ENCODE measurements at places on chromosomes 7 and 10.

- no peak for DNase-seq
Observed at GRCh38 chr10:98340261-98340939, 72.4 kb upstream of the LOXL4 start.

GRCh38 chr7:31029251-31030042 lies 22.7 kb upstream of the ADCYAP1R1 start:
- DNase-seq = no peak

DNA sequence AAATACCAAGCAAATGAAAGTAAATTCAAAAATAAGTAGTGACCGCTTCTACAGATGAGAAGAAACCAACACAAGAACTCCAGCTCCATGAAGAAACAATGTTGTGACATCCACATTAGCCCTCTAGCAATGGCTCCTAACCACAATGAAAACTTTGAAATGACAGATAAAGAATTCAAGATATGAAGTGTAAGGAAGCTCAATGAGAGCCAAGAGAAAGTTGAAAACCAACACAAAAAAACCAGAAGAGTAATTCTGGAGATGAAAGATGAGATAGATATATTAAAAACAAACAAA lies 68.2 kb upstream of the DDC start:
- DNase-seq = no peak

- no peak for DNase-seq
Observed at GRCh38 chr7:112487457-112488263, 6.9 kb downstream of the LSMEM1 start.

GRCh38 chr7:148507787-148508186 lies 82.8 kb upstream of the C7orf33 start:
- no peak for DNase-seq

- no peak for DNase-seq
Observed at GRCh38 chr7:2641406-2642393, 9.9 kb downstream of the TTYH3 start.

GRCh38 chr10:92627845-92628480 lies 35.0 kb downstream of the KIF11 start:
- DNase-seq = no peak

- DNase-seq = no peak
Observed at GRCh38 chr10:128390596-128390995, 264.4 kb upstream of the MKI67 start.

GRCh38 chr7:77991656-77992055 lies 193.1 kb downstream of the PHTF2 start:
- DNase-seq = no peak

DNA sequence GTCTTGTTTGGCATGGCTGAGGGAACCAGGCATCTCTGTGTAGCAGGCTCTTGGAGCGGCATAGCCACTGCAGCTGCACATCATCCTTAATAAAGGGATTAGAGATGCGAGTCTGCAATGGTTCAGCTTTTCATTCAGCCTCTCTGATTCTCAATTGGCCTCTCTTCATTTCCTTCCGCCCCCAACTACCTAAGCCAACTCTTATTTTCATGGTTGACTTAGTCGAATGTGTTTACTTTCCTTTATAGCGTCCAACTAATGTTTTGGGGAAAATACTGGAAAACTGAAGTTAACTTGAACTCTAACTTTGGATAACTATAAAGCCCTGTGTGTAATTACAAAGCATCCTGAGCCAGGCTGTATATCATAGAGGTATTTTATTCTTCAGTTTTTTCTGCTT lies 202.2 kb upstream of the KIAA1217 start:
- DNase-seq = no peak

- peak; percentile 93 for DNase-seq
Observed at GRCh38 chr7:83267141-83267631, 104.5 kb upstream of the PCLO start.

GRCh38 chr10:132258423-132258822 lies 49.3 kb downstream of the STK32C start:
- DNase-seq = no peak

- DNase-seq = no peak
Observed at GRCh38 chr10:59016043-59016442, 160.4 kb upstream of the PHYHIPL start.

DNA sequence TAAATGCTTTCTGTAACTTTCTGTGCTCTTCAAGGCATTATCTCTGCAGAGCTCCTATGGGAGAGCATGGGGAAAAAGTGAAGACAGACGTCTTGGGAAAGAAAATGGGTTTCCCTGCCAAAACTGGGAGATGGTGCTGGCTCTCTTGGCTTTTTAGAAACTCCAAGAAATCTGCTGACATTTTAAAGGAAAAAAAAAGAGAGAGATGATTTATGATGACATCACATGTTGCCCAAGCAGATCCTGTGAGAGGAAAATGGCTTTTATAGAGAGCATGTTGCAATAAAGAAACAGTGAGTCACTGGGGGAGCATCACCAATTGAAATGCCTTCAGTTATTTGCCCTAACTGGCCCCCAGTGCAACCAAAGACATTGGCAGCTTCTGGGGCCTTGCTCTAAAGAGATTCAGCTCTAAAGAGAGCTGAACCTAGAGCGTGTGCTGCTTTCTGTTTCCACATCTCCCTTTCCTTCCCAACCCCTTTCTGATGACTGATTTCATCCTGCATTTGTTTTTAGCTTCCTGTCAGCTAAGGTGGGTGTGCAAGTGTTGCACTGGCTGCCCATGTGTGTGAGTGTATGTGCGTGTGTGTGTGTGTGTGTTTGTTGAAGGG lies 37.7 kb downstream of the LRMDA start:
- DNase-seq = no peak

- no peak for DNase-seq
Observed at GRCh38 chr7:41882745-41883420, 180.0 kb upstream of the INHBA start.

DNA sequence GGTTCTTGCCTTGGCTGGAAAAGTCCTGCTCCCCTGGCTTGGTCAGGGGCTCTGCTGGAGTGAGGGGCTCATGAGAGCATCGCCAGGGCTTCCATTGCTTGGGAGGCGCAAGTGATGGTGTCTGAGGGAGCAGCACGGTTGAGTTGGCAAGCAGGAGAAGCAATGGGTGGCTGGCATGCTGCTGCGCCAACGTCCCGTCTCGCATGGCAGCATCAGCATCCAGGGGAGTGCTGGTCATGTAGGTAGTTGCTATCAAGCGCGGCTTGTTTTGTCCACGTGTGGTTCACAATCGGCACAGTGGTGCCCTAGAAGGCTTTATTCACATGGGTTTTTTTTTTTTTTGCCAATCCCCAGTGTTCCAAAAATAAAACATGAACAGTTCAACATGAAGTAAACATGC lies 3.8 kb downstream of the PYROXD2 start:
- no peak for DNase-seq

GRCh38 chr10:69616358-69616757 lies 13.7 kb upstream of the FAM241B start:
- DNase-seq = no peak

GRCh38 chr10:52870562-52870961 lies 98.0 kb upstream of the MBL2 start:
- DNase-seq = no peak

DNA sequence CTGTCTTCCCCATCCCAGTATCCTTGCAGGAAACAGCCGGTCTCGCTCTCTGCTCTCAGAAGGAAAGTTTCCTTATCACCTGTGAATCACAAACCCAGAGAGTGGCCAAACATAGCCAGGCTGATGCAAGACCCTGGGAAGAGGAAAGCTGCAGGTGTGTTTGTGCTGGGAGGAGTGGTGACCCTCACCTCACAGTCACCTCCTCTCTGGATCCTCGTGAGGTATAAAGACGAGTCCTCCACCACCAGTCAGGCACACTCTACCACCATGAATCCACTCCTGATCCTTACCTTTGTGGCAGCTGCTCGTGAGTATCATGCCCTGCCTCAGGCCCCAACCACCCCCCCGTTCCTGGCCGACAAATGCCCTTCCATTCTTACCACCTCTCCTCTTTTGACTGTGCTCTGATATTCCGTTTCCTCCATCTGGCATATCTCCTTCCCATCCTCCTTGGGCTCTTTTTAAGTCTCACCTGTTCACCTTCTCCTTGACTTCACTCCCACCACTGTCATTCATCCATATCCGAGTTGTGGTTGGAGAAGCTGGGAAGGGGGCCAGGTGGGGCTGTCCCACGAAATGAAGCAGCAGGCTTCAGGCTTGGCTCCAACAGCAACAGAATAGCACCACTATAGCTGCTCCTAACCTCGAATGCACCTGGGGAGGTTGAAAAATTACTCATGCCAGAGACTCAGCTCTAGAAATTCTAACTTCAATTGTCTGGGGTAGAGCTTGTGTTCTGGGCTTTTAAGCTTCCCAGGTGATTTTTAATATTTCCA lies at the start of gene PRSS1:
PRSS1 (plus strand) TSS at position 255 of the 776 bp plus-strand sequence; CDS start at position 268, 13 bp downstream.
- DNase-seq = peak; percentile 48

GRCh38 chr7:26363465-26363864 lies 71.8 kb downstream of the SNX10 start:
- DNase-seq = no peak

DNA sequence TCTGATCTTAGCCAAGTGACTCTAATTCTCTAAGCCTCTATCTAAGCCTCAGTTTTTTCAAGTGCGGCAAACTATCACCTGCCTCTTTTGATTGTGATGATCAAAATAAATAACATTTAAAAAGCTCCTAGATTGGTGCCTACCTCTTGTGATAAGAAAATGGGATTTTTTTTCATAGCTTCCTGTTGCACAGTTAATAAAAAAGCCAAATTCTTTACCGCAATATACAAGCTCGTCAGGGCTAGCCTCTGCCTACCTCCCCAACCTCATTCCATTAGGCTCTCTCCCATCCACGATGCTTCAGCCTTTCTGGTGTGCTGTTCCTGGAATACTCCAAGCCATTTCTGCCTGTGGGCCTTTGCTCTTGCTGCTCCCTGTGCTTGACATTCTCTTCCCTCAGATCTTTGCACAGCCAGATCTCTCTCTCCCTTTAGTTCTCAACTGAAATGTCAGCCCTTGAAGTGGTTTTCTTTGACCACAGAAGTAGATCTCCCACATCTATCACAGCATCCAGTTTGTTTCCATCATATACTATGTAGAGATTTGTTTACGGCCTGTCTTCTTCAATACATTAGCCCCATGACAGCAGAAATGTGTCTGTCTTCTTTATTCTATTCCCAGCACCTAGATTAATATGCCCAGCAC lies 48.8 kb downstream of the SFR1 start:
- no peak for DNase-seq

GRCh38 chr10:120253131-120253530 lies 203.9 kb upstream of the PLPP4 start:
- DNase-seq = no peak

All from NCI-H187 treated with DMSO at 0.1 percent for 48 hours (cell line).